ENCODE measurements at places on chromosomes 11 and 22. TPM values are rescaled to one million over a fixed set of nuclear protein-coding genes. Genes with fewer than 3 reads are reported as not detected.
A peak's percentile ranks its signal among the peaks of the same experiment; 100 is the strongest.

Gene RFPL3
- not detected for total RNA-seq

Gene CRACR2B
- total RNA-seq = 4.0 TPM

Gene KDM4D
- 0.11 TPM for total RNA-seq

Gene ADAMTS8
- not detected for total RNA-seq

Gene TP53I11
- 13.3 TPM for total RNA-seq

Gene CDC45
- total RNA-seq = 2.6 TPM

Gene BTG4
- not detected for total RNA-seq

Gene ETS1
- total RNA-seq = 14.2 TPM

Gene SCARF2
- total RNA-seq = 1.7 TPM

Gene GPHA2
- total RNA-seq = 0.46 TPM

Gene CCDC15
- 0.67 TPM for total RNA-seq

DNA sequence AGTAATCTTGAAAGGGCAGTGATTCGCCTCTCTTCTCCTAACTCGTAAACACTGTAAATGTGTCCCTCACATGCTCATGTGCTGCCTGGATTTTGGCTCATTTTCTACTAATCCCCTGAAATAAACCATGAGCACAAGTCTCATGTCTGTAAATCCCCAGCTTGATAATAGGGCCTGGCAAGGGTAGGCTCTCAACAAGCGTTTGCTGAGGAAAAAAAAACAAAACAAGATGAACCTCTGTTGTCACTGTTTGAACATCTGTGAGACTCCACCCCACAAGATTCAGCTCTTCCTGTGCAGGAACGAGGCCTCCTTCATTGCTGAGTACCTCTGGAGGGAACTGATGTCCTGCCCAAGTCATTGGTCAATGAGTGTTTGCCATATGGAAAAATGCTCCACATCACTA, 4.5 kb upstream of the CYB5R2 start:
- DNase-seq = no peak

- no peak for DNase-seq
These were observed 96.1 kb upstream of the CD82 start for GRCh38 chr11:44469412-44469811.

DNA sequence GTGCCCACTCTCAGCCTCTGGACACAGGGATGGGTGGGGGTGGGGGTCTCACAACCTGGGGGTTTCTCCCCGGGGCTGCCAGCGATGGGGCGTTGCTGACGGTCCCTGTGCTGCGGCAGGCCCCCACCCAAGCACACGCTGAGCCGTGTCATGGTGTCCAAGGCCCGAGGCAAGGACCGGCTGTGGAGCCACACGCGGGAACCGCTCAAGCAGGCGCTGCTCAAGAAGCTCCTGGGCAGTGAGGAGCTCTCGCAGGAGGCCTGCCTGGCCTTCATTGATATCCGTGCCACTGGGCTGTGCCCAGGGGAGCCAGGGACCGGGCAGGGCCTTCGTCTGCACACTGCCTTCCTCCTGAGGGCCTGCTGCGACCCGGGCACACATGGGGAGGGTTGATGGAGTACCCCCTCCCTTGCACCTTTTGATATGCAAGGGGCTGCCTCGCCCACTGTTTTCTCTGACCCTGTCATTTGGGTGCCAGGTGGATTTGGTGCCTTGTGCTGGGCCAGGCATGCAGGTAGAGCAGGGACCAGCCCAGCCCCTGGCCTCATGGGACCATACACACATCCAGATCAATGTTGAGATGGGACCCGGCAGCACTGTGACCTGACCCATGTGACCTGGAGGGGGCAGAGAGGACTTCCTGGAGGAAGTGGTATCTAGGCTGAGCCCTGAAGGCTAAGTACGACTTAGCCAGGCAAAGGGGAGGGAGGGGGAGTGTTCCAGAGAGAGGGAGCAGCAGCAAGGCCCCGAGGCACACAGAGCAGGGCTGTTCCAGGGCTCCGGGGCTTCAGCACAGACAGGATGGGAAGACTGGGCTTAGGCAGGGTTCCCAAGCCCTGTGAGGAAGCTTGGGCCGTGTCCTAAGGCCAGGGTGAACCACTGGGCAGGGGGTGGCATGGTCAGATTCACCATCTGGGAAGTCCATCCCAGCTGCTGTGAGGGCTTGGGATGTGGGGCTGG, 75.2 kb downstream of the MYO7A start:
- DNase-seq = no peak

DNA sequence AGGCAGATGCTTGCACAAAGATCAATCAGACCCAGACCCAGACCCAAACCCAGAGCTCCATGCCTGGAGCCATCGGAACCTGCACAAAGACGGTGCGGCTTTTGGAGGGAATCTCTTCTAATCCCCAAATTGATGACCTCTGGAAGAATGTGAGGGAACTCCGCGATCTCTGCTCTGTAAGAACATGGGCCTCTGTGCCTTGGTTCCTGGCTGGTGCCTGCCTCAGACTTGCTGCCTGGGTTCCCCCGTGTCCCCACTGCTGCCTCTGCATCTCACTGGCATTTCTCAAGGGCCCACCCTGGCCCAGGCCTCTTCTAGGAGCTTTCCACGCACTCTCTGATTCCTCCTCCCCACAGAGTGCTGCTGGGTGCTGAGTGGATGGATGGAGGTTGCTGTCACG, 1044.4 kb downstream of the TBC1D22A start:
- no peak for DNase-seq

DNA sequence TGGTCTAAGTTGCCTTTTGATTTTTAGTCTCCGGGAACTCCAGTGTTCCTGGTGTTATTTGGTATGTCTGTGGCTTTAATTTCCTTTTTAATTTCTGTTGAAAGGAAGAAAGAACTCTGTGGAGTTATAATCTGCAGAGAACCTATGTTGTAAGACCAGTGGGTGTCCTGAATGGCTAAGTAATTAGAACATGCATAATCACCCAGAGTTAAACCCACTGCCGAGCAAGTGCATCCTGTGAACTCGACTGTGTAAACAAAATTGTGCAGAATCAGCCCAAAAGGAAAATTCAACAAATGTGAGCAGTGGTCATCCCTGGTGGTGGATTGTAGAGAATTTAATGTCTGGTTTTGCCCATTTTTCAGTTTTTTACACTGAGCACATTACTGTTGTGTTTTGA, 162.5 kb downstream of the COMMD9 start:
- no peak for DNase-seq

DNA sequence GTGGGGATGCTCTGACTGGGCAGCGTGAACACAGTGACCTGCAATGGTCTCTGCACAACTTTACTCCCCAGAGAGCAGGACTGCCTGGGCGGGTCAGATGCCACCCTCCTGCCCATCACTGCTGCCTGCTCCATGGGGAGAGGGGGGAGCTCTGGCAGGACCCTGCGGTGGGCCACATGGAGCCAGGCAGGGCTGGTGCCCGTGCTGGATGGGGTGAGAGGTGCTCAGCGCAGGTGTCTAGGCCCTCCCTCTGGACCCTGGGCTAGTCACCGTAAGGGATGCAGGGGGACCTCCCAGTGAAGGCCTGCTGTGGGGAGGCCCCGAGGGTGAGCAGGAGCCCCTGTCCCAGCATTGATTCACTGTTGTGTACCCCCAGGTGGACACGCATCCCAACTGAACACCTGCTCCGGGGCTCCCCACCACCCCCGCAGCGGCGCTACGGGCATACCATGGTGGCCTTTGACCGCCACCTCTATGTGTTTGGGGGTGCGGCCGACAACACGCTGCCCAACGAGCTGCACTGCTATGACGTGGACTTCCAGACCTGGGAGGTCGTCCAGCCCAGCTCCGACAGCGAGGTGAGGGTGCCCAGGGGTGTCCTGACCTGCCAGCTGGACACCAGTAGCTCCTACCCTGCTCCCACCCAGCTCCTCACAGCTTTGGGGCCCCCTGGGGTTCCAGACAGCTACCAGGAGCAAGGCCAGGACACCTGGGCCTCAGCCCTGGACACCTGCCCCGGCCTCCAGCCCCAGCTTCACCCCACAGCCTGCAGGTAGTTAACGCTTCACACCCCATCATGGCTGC, 9.4 kb downstream of the LZTR1 start:
- no peak for DNase-seq

- DNase-seq = no peak
These were observed 11.4 kb upstream of the CAT start for GRCh38 chr11:34427186-34427805.

DNA sequence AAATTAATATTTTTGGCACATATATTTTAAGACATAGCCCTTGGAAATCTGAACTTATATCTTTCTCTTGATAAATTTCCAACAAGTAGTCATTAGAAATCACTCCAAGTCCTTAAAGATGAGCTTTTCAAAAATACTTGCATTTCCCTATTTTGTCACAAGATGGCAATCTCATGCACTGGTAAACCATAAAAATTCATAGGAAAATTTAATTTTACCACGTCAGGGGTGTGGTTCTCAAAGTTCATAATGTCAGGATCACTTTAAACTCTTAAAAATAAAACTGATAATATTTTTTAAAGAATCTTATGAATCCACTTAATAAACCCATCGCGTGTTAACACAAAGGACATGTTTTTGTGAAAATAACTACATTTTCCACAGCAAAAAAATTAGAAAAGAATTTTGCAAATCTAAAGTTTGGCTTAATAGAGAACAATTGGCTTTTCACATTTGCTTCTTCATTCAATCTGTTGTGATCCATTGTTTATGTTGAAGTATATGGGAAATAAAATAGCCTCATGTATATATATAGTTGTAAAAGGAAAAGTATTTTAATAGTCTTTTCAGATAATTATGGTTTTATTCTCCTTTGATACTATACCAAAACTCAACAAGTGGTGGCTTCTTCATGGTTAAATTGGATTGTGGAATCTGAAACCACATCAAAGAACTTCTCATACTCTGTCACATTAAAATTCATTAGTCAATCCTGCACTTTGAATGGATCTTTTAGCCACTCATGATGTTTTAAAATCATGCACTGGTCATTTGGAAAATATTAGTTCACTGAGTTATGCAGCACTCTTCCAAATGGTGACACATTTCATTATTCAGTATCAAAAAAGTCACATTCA, 169.1 kb downstream of the CADM1 start:
- DNase-seq = no peak

GRCh38 chr11:62500650-62501030, 46.0 kb downstream of the AHNAK start:
- no peak for DNase-seq

DNA sequence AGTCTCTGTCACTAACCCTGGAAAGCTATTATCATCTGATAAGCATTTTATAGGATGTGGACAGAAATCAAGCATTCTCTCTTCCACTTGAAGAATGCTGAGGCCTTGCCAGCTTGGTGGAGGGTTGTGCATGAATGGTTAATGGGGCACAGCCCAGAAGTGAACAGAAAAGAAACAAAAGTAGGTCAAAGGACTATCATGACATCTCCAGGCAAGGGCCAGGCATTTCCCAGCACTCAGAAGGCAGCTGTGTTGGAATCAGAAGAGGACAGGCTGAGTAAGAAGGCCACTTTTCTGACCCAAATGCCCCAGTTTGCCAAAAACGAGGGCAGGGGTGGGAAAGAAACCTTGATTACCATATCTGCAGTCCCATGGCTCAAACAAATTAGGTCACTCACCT, 12.4 kb downstream of the TENM4 start:
- no peak for DNase-seq

DNA sequence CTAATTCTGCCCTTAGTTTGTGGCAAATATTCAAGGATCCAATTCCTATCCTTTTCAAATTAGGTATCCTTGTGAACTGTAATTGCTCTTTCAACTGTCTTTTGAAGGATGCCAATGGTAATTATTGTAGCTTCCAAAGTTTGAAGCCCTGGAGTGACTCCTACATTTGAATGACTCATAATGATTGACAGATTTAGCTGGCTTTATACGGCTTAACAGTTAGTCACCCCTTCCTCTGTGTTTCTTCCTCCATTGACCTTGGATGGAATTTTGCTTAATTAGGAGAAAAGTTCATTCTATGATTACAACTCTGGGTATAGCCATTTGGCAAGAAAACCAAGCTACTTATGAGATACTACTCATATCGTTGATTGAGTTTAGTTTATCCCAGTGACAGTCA, 639.3 kb upstream of the KIRREL3 start:
- DNase-seq = no peak

GRCh38 chr22:41699264-41700107, at the start of gene MEI1:
Gene MEI1, plus strand, starts transcription at chr22:41699503. Its CDS starts 36 bp downstream, at chr22:41699539.
- peak; percentile 88 for DNase-seq

GRCh38 chr11:58782066-58782465, 50.3 kb upstream of the GLYAT start:
- DNase-seq = no peak

GRCh38 chr11:116939499-116939898, 102.1 kb upstream of the APOA1 start:
- DNase-seq = no peak

- DNase-seq = no peak
These were observed 103.3 kb upstream of the NNMT start for GRCh38 chr11:114192841-114193389.

DNA sequence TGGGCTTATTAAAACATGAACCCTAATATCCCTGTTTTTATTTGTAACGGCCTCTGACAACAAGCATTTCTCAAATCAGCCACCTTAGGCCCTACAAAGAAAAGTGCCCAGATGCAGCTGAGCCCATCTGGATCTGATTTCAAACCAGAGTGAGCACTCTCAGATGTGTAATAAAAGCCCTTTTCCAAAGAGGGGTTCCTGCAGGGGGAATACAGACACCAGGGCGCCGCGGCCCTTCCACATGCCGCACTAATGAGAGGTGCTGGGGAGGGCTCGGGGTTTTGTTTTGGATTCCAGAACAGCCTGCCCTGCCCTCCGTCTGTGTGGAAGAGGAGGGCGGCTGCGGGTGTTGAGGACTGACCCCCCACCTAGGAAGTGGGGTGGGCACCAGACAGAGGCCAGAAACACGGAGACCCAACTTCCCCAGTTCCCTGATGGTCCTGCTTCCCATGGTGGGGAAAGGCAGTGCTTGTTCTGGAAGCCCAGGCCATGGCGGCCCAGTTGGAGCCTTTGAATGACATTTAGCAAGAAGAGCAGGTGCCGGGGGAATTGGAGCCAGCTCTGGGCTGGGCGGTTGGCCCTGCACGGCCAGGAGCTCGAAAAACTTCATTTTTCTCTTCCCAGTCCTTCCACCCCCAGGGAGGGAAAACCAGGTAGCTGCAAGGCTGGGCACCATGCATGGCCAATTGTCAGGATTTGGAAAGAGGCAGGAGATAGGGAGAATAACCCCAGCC, 63.7 kb downstream of the MACROD1 start:
- no peak for DNase-seq

- DNase-seq = no peak
These were observed 172.8 kb downstream of the RRAS2 start for GRCh38 chr11:14186046-14186775.

- no peak for DNase-seq
These were observed 387.7 kb downstream of the NXPE2 start for GRCh38 chr11:115065830-115066664.

DNA sequence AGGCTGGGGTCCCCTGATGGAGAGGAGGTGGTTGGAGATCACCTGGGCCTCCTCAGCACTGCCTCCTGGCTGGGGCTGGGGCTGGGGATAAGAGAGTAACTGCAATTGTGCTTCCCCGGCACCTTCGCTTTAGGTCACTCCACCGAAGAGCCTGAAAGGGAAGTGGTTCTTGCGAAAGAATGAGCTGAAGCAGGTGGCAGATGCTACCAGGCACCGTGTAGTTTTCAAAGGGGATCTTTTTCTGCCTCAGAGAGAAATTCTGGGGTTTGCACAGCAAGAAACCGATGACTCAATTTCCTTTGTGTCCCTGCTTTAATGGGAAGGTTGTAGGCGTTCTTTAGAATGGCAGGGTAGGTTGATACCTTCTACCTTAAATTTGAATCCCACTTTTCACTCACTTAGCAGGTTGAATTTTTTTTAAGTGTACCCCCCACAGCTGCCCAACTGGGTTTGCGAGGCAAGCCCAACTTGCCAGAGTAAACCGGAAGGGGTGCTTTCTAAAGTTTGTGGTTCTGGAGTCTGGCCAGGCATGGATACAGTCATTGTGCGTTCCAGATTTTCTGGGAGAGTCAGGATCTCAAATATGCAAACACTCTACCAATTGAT, 5.3 kb downstream of the CD44 start:
- DNase-seq = peak; percentile 51

Measured in right lobe of liver (tissue), 6 donors.